ENCODE measurements at places on chromosomes 16 and 17.

GRCh38 chr16:1946495-1947368 is 3.7 kb upstream of the MSRB1 start:
- no peak for DNase-seq

DNA sequence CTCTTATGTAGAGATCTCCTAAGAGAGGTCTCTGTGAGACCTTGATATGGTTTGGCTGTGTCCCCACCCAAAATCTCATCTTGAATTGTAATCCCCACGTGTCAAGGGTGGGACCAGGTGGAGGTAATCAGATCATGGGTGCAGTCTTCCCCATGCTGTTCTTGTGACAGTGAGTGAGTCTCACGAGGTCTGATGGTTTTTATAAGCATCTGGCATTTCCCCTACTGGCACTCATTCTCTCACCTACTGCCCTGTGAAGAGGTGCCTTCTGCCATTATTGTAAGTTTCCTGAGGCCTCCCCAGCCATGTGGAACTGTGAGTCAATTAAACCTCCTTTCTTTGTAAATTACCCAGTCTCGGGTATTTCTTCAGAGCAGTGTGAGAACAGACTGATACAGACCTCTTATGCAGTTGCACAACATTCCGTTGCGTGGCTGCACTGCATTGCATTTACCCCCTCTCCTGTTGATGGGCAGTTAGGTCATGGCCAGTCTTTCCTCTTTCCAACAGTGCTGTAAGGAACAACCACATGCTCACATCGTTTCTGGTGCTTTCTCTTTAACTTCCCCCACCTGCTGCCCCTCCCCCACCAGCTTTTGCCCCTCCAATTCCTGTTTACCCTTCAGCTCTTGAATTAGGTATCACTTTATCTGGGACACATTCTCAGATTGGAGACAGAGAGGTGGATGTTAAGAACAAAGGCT is 43.6 kb upstream of the MED9 start:
- no peak for DNase-seq

DNA sequence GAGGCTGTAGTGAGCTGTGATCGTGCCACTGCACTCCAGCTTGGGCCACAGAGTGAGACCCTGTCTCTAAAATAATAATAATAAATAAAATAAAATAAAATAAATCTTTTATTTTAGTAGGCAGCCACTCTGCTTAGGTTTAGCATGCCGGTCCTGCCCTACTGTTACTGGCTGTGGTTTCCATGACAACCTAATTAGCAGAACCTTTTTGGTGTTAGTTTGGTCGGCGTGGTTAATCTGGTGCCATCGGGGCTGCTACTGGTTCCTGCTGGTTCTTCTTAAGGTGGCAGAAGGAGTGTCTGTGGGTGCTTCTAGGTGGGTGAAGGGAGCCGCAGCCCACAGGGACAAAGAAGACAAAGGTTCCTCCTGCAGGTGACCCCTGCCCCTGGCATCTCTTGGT is 37.8 kb upstream of the CBX4 start:
- DNase-seq = no peak

- DNase-seq = no peak
These were observed 18.6 kb upstream of the LONP2 start for GRCh38 chr16:48225456-48225855.

- DNase-seq = no peak
These were observed 22.8 kb downstream of the ABCC1 start for GRCh38 chr16:15972046-15972868.

- DNase-seq = no peak
These were observed 37.0 kb downstream of the GAS7 start for GRCh38 chr17:10161386-10161785.
